ENCODE measurements at places on chromosomes 3 and 15.
A peak's percentile ranks its signal among the peaks of the same experiment; 100 is the strongest.

GRCh38 chr3:107430214-107430995 is 53.2 kb downstream of the CCDC54 start:
- no peak for DNase-seq

DNA sequence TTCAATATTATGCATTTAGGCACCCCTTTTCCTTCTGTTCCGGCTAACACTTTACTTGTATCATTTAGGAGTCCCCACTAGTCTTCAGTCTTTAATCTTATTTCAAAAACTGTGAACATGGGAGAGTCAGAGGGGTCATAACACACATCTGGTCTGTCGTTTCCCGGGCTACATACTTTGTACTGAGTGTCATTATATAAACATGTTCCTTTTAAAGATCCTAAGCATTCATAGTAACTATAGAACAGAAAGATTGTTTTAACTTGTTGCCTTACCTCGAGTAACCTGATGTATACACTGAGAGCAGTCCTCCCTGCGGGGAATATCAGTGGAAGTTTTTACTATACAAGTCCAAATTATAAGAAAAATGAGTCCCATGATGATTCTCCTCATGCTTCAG is 78.2 kb upstream of the VEPH1 start:
- DNase-seq, result peak; percentile 27

- DNase-seq, result peak; percentile 21
Measured at GRCh38 chr15:84570164-84570735, 30.6 kb upstream of the ZSCAN2 start.

- DNase-seq, result no peak
Measured at GRCh38 chr15:90808517-90809235, 59.7 kb upstream of the FURIN start.

DNA sequence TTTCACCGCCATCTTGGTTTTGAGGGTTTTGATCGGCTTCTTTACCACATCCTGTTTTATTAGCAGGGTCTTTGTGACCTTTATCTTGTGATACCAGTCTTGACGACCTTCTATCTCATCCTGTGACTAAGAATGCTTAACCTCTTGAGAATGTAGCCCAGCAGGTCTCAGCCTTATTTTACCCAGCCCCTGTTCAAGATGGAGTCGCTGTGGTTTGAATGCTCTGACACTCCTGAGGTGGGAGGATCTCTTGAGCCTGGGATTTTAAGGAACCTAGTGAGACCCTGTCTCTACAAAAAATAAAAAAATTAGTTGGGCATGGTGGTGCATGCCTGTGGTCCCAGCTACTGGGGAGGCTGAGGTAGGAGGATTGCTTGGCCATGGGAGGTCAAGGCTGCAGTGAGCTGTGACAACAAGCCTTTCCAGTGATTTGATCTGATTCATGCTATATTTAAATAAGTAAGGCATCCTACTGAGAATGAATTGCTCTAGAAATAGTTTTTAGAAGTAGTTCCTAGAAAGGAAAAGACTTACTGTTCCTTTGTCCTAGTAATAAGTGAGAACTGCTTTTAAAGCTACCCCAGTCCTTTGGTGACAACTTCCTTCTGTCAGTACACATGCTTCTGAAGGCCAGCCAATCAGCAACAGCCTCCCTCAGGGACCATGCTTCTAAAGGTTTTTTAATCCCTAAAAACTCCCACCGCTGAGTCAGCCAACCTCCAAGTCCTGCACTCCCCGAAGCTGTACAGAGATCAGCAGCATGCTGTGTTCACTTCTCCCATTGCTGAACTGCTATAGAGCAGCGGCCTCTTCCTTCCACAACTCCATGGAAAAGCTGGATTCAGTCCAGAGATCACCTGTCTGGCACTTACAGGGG is 9.1 kb upstream of the CEMIP start:
- DNase-seq, result no peak

- DNase-seq, result no peak
Measured at GRCh38 chr15:35727627-35728026, 181.7 kb upstream of the DPH6 start.

GRCh38 chr3:197465197-197465995 is 90.4 kb downstream of the BDH1 start:
- DNase-seq, result no peak

DNA sequence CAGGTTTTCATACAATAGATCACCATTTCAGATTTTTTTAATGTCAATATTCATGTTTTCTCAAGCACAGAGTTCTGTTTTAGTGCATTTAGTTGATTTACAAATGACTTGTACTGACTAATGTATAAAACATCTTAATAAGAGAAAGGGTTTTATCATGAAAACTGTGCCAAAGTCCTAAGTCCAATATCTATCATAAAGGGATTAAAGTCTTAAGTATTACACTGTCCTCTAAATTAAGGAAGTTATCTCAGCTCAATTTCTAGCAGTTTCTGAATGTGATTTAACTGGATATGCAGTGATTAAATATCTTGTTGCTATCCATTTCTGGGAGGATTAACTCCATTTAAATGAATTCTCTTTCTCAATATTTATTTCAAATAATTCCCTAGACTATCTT is 381.1 kb upstream of the CNTN4 start:
- DNase-seq, result no peak

GRCh38 chr15:42165106-42165505 is 8.7 kb upstream of the PLA2G4F start:
- DNase-seq, result no peak

GRCh38 chr3:45841420-45841756 is 531 bp downstream of the LZTFL1 start:
- DNase-seq, result peak; percentile 20

Measured in astrocyte of the spinal cord (primary cell).